Left cardiac atrium (tissue), 4 donors: ENCODE measurements at places on chromosomes 3 and 15.

GRCh38 chr15:57667171-57667849 is 39.2 kb upstream of the POLR2M start:
- DNase-seq: no peak

DNA sequence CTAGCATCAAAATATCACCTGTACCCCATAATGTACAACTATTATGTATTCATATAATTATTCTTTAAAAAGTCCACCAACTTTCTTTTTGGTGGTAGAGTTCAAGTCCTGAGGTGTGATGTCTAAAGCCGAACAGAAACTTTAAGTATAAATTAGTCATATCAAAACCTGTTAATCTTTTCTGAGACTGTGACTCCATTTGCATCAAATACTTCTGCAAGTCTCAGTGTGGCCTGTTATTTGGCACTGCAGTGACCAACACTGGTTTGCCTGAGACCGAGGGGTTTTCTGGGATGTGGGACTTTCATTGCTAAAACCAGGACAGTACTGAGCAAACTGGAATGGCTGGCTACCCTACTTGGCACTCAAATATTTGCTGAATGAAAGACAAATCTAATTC is 7.3 kb downstream of the NGLY1 start:
- no peak for DNase-seq

- no peak for DNase-seq
Observed at GRCh38 chr3:34956511-34956910, 682.8 kb upstream of the ARPP21 start.

- peak; percentile 87 for DNase-seq
Observed at GRCh38 chr3:50365080-50365841, 5.9 kb upstream of the TMEM115 start.

DNA sequence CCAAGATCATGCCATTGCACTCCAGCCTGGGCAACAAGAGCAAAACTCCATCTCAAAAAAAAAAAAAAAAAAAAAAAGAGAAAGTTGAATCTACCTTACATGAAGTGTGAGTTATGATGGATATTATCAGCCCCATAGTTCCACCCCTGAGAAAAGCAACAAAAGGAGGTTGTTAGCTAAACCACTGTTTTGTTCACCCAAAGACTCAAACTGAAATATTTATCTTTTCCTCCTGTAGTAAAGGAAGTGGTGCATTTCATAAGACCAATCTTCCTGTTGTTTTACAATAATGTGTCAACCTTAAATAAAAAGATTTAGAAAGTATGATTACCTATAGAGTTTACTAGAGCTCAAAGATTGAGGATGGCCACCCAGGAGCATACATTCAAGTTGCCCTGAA is 18.7 kb upstream of the TRMT10C start:
- DNase-seq: no peak

GRCh38 chr3:98906230-98906629 is 4.7 kb upstream of the DCBLD2 start:
- DNase-seq: no peak

DNA sequence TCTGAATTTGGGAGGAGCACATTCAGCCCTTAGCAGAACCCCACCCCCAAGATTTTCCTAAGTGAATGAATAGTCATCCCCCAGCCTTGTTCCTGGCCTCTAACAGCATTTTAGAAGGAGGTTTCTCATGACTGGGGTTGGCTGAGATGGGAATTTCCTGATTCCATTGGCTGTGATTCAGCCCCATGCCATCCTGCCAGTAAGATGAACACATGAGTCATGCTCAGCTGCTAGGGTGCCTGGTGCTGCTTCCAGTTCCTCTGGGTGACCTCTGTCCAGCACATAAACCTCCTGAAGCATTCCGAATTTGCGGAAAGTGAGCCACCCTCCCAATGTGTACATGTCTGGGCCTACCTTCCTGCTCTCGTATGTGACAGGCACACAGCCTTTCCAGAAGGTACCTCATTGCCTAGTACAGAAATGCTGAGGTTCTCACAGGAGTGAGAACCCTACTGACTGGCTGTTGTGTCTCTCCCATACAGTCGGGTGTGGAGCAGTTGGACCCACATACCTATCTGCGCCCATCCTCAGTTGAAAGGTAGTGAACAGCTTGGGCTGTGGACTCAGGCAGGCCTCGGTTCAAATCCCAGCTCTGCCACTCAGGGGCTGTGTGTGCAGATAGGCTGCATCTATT is 91.7 kb downstream of the APBA2 start:
- DNase-seq: peak; percentile 58

GRCh38 chr15:85849946-85850345 is 55.2 kb upstream of the KLHL25 start:
- DNase-seq: no peak

DNA sequence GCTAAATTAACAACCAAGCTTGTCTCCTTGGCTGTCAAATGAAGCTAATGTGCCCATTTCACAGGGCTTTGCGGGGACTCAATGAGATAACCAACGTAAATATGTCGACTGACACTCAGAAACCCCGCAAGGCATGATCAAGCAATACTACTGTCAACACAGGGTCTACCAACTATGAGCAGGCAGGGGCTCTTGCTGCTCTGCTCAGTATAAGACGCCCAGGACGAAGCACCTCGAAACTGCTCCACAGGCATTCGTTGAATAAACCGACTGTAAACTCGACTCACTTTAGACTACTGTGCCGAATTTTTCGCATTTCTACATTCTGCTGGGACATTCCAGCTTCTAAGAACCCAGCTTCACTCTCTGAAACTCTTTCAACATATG is 55.0 kb downstream of the FEZF2 start:
- no peak for DNase-seq

- peak; percentile 22 for DNase-seq
Observed at GRCh38 chr3:52523386-52524257, 10.0 kb downstream of the NT5DC2 start.

DNA sequence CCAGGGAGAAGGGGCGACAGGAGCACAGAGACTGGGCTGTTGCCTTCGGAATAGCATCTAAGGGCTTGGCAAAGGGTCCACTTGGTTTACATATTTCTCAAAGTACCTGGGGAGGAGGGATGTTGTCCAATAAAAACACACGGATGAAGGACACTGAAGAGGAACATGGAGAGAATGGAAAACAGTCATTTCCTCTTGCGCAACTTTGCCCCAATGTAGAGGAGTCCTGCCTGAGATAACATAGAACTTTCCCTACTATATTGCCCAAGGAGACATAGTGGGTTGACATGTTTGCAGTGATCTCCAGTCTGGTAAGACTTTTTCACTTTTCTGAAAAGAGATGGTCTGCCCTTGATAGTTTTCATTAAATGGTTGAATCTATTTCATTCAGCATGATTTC is 468.8 kb upstream of the SUCLG2 start:
- DNase-seq: no peak

GRCh38 chr3:179000144-179000543 is 71.5 kb downstream of the ZMAT3 start:
- DNase-seq: no peak

GRCh38 chr3:37283011-37283410 is 108.6 kb upstream of the LRRFIP2 start:
- DNase-seq: no peak

DNA sequence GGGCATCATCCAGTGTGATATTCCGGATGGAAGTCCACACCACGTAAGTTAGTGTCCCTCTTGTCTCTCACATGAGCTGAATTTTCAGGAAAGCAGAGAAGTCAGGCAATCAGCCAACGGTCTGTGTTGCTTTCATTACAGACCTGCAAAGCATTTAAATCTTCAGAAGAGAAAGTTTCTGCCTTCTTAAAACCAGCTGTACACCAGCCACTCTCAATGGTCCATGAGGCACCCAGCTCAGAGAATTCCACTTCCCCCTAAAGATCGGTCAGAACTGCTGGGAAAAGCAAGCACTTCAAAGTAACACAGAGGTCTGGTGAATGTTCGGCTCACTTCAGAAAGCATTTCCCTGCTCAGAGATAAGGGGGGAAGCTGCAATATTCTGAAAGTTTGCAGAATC is 903.7 kb downstream of the EPHA3 start:
- DNase-seq: no peak

DNA sequence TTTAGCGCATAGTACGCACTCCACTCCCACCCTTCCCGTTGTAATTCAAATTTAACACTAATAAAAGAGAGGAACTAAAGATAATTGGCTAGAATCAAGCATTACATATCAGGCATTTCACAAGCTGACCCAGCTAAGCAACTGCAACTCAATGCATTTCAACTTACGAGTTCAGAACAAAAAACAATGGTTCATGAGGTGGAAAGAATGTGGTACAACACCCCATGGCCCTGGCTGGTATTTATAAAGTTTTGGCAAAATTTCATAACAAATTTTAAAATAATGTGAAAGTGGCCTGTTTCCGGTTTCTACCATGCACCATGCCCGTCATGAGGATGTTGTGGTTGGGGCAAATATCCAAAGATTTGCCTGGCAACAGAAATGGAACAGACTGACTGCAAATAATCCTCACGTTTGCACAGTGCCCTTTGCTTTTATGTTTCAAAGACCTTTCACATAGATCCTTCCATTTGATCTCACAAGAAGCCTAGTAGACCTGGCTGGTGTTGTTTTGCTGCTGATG is 455.3 kb upstream of the NR2F2 start:
- DNase-seq: no peak

DNA sequence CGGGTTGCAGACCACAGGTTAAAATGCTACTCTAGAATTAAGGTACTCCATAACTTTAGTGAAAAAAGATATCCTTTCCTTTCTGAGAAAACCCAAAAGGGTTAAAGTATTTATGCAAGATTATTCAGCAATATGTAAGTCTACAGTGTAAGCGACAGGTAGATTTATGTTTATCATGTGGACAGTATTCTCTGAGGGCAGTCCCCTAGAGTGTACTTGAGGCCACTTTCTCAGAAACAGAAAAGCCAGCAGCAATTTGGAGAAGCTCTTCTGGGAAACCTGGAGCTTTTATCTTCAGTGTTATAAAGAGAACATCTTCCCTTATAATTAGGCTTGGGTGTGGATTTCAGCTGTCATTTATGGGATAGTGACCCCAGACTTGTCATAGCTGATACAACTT is 8.9 kb downstream of the ST3GAL6 start:
- no peak for DNase-seq

GRCh38 chr3:197501496-197501878 is 54.3 kb downstream of the BDH1 start:
- no peak for DNase-seq

DNA sequence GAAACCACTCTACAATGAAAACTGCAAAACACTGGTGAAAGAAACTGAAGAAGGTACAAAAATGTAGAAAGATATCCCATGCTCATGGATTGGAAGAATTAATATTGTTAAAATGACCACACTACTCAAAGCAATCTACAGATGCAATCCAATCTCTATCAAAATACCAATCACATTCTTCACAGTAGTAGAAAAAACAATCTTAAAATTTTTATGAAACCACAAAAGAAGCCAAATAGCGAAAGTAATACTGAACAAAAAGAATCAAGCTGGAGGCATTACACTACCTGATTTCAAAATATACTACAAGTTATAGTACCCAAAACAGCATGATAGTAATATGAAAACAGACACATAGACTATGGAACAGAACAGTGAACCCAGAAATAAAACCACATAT is 36.9 kb downstream of the TXNRD3 start:
- no peak for DNase-seq

GRCh38 chr15:41510728-41511127 is 2.9 kb downstream of the LTK start:
- DNase-seq: no peak

DNA sequence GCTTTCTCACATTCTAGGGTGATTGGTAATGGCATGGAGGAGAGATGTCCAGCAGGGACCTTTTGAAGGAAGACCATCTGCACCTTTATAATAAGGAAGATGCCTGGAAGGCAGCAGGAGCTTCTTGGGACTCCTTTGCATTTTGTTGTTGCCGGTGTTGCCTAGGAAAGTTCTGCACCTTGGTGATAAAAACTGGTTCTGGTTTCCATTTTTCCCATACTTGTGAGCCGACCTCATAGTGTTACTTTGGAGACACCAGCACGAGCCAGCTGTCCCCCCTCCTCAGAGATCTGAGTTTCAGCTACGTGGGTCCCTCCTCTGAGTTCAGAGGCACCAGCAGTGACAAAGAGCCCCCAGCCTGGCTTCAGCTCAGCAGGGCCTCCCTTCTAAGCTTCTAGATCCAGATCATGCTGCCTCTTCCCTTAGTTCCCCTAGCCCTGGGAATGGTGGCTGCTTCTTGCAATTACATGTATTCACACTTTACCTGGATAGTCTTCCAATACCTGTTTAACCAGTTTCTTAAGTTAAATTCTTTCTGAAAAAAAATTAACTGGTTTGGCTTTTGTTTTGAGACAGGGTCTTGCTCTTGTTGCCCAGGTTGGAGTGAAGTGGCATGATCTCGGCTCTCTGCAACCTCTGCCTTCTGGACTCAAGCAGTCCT is 18.0 kb upstream of the FSTL1 start:
- DNase-seq: no peak

DNA sequence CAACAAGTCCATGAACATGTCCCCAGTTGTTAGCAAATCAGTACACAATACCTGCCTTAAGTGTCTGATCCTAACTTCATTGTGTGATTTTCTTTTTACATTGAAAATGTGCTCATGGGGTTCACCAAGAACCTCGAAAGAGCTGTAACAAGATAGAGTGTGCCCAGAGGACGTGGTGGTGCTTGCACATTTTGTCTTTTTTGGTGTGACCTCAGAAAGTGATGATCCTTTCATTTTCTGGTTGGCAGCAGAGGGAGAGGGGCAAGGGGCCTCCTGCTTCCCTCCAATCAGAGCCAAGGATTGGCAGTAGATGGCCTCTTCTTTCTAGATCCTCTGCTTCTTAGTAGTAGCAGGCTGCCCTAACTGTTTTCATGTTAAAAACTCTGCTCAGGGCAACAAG is 176.4 kb downstream of the OPA1 start:
- no peak for DNase-seq

GRCh38 chr15:71373917-71374316 is 258.6 kb downstream of the THSD4 start:
- no peak for DNase-seq

DNA sequence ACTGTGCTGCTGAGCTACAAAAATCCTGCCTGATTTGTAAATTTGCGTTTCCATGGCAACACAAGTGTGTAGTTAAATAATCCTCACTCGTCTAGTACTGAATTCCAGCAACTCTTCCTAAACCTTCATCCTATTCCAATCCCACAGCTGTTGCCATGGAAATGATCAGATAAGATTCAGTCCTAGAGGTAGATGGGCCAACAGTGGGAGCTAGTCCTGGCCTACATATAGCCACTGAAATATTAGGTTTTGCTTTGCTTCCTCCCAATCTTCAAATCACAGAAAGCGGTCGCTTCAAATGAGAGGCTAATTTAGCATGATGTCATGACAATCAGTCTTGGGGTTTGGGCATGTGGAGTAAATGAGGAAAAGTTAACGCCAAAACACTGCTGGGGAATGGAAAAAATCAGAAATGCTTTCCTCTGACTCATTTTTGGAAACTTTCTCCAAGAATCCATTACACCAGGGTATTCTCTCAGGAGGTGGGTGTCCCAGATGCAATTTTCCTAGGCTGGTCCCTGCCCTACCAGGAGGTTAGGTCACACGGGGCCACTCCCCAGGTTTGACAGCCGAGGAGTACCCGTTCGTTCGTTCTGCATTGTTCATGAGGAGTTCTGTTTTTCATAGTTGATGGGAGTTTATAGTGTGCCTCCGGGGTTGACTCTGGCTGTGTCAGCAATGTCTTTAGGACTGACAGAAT is 159.2 kb upstream of the SLCO3A1 start:
- peak; percentile 55 for DNase-seq

GRCh38 chr3:197027896-197028727 is 1.5 kb downstream of the MELTF start:
- no peak for DNase-seq

- no peak for DNase-seq
Observed at GRCh38 chr3:44001072-44001471, 240.6 kb upstream of the TOPAZ1 start.
